ENCODE measurements at places on chromosomes 2 and 18.
A peak's percentile ranks its signal among the peaks of the same experiment; 100 is the strongest.

GRCh38 chr2:231263118-231263831, 64.8 kb downstream of the ARMC9 start:
- DNase-seq, result no peak

- DNase-seq, result no peak
Measured at GRCh38 chr2:42486145-42486906, 7.5 kb downstream of the KCNG3 start.

- no peak for DNase-seq
Measured at GRCh38 chr2:8153258-8153718, 528.6 kb upstream of the ID2 start.

GRCh38 chr2:64797881-64798575, 144.3 kb upstream of the SERTAD2 start:
- DNase-seq, result peak; percentile 61

GRCh38 chr2:141529659-141530058, 601.2 kb downstream of the LRP1B start:
- DNase-seq, result no peak

GRCh38 chr18:68728081-68728700, 13.3 kb upstream of the TMX3 start:
- DNase-seq, result no peak

GRCh38 chr18:79799619-79800370, 2.1 kb downstream of the KCNG2 start:
- DNase-seq, result no peak

DNA sequence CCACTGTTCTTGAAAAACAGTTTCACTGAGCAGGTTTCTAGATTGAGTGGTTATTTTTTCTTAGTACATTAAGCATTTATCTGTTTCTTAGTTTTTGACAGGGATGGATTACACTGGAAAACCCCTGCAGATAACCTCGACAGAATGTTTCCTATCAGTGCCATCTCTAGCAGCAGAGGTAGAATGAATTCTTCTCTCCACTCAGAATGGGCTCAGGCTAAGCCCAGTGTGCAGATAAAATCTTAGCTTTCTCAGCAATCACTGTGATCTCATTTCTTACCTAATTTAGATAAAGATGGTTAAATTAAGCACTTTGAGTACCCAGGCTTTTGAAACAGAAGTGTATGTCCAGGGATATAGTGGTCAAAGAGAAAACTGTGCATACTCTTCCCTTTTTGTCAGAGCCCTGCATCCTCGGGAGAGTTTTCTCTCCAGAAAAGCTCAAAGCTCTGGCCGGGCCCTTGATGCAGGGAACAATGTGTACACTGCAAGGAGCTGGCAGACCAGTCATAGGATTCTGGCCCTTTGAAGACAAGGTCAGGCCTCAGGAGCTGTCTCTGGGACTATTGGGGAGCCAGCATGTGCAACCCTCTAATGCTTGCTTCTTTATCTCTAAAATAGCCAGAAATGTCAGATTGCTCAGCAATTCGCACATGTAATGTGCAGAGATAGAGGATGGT, 10.6 kb upstream of the AKAIN1 start:
- no peak for DNase-seq

- no peak for DNase-seq
Measured at GRCh38 chr2:25960920-25961319, 21.4 kb downstream of the KIF3C start.

DNA sequence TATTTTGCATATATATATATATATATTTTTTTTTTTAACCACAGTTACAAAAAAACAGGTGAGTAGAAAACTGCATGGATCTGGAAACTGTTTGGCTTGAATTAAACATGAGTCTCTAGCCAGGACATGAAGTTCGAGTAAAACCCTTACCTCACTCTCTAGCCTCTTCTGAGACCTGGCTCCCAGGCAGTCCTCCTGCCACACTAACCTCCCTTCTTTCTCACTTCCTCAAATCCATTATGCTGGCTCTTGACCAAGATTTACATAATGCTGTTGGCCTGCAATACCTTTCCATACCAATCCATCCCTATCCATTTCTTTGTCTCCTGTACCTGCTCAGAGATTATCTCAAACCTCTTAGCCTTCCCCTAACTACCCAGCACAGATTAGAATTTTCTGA, 34.0 kb downstream of the PIGN start:
- no peak for DNase-seq

DNA sequence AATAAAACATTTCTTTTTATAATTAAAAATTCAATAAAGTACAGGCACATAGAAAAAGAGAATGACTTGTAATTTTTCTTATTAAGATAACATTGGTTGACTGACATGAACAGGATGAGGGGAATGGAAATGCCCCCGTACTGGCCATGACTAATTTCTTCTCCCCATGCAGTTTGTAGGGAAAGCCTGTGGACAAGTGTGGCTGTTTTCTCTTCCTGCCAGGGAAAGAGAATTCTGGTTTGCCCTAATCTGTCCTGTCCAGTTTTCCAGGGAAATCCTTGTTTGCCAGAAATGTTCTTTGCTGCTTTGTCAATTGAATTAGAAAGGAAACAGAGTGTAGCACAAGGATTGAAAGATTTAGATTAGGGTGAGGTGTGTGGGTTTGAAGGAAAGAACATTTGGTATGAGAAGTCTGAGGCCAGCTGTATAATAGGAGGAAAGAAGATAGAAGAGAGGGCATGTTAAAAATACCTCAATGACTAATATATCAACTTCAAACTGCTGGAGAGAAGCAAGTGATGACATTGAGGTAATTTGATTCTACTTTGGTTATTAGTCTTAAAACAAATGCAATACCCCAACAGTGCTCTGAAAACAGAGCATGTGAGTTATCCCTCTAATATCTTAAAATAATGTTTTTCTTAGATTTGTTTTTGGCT, 593.9 kb upstream of the ZNF804A start:
- no peak for DNase-seq

DNA sequence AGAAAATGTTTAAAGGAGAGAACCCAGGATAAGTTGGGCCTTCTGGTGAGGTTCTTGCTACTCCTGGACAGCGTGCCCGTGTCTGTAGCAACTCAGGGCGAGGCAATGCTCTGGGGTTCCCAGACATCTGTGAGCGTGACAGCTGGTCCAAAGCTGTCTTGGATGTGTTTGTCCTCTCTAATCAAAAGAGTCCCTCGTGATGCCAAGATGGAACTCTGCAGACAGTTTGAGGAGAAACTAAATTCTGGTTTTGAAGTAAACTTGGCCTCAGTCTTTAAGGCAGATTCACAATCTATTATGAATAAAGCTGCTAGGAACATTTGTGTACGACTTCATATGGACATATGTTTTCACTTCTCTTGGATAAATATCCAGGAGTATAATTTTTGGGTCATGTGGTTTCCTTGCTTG, 47.3 kb downstream of the TMEM17 start:
- no peak for DNase-seq

GRCh38 chr2:198901894-198902293, 555.8 kb downstream of the SATB2 start:
- DNase-seq, result no peak

GRCh38 chr18:59993560-59993959, 93.8 kb downstream of the PMAIP1 start:
- DNase-seq, result no peak

- no peak for DNase-seq
Measured at GRCh38 chr18:43934781-43935471, 657.6 kb upstream of the SYT4 start.

DNA sequence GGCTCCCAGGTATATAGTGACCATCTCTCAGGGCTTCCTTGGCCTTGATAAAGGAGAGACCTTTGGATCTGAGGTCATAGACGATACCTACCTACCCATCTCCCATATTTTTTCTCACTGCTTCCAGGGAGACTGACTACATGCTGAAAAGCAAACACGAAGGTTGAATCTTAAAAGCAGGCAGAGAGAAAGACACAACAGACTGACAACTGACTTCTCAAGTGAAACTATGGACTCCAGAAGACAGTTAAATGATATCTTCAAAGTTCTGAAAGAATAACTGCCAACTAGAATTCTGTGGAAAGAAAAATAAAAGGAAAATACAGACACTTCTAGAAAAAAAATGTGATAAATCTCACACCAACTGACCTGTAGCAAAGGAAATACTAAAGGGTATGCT, 76.5 kb upstream of the HAAO start:
- no peak for DNase-seq

DNA sequence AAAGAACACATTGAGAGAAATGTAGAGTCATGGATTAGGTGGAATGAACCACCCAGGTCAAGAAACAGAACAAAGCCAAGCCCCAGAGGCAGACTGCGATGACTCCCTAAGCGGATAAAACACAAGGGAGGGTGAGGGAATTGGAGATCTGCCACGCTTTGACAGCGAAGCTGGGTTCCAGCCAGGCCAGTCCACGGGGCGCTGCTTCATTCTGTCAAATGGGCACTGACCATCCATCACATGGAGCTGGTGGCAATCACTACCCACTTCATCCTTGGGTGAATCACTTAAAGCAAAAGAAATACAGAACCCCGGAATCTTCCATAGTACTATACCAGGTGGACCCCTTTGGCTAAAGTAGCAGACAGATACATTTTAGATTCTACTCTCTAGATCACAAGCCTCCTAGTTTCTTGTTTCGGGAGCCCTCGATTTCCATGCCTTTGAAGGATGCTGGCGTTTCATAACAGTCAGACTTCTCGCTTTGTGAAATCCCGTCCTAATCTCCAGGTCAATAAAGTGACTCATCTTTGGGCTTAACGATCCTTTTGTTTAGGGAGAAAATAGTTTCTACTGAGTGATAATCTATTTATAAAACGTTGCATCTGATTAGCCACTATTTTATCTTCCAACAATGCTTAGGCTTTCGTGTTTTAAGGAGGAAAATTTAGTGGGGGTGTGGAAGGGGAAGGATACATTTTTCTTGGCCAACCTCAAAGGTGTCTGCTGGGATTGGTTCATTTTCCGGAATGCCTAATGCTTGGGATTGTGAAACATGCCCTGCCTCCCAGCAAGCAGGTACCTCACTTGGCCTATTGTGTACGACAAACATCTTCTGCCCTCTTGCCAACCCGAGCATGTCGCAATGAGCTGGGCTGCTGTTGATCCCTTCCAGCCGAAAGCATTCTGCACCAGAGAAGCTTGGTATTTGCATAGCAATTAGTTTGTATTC, 44.1 kb upstream of the HDAC4 start:
- DNase-seq, result no peak

DNA sequence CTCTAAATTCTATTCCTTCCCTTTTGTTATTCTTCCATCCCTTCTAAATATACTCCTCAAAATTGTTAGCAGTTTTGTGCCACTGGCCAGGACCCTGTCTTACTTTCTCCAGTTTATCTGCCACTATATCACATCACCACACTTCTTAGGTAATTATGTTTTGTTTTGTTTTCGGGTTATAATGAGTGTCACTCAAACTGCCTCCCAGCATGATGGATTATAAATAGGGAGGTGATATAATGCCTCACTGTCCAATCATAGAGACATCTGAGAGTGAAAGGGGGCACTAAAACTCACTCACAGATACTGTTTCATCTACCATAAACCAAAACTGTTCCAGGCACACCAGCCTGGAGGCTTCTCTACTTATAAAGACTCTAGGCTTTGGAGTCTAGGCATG, 3.5 kb downstream of the RSAD2 start:
- DNase-seq, result no peak

- DNase-seq, result no peak
Measured at GRCh38 chr2:66477135-66477842, 42.4 kb downstream of the MEIS1 start.

DNA sequence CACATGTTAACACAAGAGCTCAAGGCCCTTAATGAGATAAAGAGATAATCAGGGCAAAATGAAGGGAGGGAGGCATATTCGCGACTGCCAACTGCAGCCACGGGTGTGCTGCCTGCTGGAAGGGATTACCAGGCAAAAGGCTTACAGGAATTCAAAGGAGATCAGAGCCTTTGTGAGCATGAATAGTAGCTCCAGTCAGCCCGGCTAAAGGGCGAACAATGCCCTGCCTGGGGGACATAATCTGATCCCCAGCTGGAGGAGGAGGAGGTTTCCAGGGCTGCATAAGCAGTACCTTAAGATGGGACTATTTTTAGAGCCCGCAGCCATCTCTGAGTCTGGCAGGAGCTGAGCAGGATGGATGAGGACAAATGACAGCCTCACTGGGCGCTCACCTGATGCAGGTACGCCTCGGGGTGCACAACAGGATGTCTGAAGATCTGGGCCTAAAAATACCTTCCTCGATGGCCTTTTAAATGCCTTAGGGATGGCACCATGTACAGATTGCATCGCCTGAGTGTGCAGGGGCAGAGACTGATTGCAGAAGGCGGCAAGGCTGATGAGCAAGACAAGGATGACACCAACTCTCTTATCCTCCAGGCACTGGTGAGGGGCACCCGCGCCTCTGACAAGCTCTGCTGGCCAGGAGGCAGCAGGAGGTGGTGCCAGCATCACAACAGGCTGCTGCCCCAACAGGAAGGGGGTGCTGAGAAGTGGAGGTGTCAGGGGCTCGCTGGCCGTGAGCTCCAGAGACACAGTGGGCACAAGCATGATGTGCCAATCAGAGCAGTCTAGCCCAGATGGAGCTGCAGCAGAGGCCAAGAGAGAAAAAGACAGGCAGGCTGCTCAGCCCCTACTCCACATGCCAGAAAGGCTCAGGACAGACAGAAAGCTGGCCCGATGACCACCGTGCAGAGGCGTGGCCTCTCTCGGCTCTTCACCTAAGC, 111.4 kb downstream of the EIPR1 start:
- DNase-seq, result no peak

DNA sequence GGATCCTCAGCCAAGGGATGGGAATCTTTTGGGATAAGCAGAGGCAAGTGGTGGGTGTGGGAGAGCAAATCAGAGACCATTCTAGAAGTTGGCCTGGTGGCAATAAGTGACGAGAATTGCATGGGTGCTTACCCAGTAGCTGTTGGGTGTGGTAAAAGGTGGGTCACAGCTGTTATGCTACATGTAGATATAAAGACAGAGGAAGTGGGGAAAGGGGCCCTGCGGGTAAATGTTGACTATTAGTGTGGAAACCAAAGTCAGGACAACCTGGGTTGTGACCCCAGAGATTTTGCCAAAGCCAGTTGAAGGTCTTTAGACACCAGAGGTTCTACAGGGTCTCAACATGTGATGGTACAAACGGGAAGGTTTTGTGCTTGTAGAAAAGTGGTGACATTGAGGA, 443.6 kb upstream of the HNRNPA3 start:
- no peak for DNase-seq

- DNase-seq, result no peak
Measured at GRCh38 chr18:63339920-63340484, 20.4 kb upstream of the BCL2 start.

DNA sequence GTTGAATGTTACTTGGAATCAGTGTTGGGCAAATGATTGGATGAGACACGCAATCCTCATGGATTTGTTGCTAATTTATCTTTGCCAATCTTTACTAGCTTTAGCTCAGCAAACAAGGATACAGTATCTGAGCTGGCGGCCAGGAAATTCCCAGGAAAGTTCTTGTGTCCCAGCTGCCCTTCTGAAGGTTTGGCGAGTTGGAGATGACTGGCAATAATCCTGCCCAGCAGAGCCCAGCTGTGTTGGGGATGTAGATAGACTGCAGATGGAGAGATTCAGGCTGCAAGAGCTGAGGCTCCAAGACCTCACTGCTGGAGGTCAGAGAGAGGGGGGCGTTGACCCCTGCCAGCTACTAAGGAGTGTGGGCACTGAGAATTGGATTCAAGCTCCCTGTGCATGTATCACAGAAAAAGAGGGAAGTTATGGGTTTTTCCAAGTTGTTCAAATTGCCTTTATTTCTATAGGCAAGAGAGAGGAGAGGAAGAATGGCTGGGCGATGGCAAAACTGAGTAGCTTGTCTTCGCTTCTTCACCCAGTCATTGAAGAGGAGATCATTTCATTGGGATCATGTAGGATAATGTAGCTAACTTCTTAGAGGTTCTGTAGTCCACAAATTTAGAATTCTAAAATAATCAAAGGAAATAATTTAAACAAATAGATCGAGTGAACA, 506.8 kb upstream of the LRATD1 start:
- DNase-seq, result no peak
